ENCODE measurements at places on chromosomes 16 and 17.

DNA sequence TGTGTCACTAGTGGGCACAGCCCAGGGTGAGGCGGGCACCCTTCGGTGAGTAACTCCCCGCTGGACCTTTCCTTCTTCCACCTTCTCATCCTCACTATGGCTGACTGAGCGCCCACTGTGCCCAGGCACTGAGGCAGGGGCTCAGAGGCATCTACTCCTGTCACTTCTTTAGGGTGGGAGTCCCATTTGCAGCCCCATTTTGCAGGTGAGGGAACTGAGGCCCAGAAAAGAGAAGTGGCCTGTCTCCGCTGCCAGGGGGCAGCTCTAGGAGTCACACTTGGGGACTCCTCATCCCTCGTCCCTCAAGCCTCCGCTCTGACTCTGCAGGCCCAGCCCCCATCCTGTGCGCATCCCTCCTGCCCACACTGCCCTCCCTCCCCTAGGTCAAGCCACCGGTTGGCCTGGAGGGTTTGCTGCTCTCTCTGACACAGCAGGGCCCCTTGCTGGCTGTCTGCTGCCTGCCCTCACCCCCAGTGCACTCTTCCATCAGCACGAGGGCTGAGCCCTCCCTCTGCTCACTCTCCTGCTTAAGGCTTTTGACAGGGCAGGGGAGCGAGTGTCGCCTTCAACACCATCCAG, 62.4 kb downstream of the CNGB1 start:
- DNase-seq = no peak

DNA sequence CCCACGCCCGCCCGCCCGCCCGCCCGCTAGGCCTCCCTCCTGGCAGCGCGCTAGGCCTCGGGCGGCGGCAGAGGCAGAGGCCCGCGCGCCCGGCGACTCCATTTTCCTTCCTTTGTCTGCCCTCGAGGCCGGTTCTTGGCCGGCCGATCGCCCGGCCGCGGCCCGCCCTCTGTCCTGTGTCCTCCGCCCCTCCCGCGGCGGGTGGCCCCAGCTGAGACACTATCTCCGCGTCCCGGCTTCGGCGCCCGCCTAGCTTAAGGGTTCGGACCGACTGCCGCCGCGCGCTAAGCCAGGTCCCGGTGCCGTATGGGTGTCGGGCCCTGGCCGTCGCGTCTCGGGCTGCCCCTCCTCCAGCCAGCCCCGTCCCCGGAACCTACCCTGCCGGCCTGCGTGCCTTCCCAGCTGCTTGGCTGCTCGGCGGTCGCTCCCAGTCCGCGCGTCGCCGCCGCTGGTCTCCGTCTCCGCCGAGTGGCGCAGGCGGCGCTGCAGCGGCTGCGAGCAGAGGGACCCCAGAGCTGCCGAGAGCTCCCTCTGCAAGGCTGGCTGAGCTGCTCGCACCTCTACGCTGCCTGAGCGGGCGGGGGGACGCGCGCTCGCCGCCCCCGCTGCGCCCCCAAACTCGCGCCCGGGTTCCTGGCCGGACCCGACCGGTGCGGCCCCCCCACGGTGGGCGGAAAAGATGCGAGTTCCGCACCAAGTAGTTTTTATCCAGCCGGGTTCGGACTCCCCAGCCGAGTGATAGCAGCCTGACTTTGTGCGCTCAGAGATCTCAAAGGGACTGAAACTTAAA, 787 bp downstream of the CTCF start:
- peak; percentile 80 for DNase-seq

DNA sequence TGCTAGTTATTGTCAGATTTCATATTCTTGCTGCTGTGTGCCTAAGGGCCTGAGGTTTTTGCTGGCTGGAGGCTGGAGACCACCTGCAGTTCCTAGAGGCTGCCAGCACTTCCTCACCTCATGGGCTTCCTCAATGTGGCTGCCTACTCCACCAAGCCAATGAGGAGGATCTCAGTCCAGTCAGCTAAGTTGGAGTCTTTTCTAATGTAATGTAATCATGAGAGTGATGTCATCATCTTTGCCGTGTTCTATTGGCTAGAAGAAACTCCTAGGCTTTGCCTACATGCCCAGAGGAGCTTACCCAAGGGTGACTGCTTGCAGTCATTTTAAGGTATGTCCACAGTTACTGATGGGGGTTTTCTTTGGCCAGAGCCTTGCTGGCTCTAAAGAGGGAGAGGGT, 53.0 kb downstream of the SOCS3 start:
- DNase-seq = no peak

GRCh38 chr16:2157480-2158261, 2.1 kb downstream of the TRAF7 start:
- DNase-seq = no peak

DNA sequence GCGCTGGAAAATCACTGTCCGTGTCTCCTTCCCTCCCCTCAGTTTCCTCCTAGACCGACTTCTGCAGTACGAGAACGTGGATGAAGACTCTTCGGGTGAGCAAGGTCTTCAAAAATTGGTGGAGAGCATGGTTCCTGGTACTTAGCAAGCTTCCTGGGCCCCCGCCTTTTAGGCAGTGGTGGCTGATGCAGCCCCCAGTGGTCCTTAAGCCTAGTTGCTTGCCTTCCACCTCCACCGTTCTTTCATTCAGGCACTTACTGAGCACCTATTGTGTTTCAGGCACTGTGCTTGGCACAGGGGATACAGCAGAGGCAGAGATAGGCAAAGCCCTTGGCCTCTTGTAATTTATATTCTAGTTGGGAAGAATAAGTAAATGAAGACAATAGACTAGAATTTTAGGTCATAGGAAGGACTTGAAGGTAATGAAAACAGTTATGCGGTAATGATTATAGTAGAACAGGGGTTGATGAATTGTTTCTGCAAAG, 767 bp downstream of the INO80E start:
- no peak for DNase-seq

GRCh38 chr16:66370786-66371684, 4.5 kb downstream of the CDH5 start:
- no peak for DNase-seq

- DNase-seq = no peak
These were observed 7.0 kb downstream of the CRHR1 start for GRCh38 chr17:45791041-45791582.

DNA sequence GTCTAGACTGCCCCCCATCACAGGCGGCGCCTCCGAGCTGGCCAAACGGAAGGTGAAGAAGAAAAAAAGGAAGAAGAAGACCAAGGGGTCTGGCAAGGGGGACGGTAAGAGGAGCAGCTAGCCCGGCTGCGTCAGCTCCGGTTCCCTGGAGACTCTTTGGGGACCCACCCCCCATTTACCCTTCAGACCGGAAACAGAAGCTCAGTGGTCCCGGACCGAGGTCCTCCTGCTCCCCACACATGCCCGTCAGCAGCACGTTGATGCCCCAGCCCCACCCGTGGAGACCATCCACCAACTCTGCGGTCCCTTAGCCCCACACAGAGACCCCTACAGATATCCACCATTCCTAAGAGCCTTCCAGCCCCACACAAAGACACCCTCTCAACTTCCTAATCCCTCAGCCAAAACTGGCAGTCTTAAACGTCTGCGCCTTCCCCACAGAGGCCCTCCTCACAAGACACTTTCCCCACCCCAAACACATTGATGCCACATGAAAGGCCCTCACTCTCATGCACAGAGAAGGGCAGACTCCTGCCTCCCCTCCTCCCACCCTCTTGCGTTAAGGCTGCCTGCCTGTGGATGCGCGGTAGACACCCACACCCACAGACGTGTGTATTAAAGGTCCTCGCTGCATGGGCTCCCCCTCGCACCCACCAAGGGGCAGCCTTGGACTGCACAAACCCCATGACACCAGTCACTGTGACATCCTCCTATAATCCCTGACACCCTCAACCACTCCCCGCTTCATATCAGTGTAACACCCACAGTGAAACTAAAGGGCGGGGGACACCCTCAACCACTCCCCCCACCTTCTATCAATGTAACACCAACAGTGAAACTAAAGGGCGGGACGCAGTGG, 58.2 kb upstream of the RPH3AL start:
- peak; percentile 19 for DNase-seq

DNA sequence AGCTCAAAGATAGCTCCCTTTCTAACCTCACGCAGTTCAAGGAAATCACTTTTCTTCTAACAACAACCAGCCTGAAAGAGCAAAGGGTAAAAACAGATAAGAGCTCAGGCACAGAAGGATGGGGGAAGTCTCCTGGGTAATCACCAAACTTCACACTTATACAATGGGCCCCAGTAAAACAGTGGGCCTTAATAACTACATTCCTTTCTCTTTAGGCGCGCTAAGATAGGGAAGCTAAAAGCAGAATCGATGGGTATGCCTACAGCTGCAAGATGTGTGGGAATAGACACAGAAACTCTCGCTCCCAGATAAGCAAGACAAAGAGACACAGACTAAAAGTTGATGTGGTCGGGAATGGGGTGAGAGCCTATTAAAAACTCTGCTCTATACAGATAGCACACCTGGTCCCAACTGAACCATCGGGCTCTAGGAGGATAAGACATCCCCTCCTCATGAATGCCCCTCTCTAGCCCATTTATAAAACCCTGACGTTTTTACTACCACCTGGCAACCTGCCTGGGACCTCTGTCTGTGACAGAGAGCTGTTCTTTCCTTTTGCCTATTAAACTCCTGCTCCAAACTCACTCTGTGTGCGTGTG, 826 bp downstream of the LYZL6 start:
- no peak for DNase-seq

GRCh38 chr17:57838453-57838852, 11.4 kb downstream of the MRPS23 start:
- no peak for DNase-seq

DNA sequence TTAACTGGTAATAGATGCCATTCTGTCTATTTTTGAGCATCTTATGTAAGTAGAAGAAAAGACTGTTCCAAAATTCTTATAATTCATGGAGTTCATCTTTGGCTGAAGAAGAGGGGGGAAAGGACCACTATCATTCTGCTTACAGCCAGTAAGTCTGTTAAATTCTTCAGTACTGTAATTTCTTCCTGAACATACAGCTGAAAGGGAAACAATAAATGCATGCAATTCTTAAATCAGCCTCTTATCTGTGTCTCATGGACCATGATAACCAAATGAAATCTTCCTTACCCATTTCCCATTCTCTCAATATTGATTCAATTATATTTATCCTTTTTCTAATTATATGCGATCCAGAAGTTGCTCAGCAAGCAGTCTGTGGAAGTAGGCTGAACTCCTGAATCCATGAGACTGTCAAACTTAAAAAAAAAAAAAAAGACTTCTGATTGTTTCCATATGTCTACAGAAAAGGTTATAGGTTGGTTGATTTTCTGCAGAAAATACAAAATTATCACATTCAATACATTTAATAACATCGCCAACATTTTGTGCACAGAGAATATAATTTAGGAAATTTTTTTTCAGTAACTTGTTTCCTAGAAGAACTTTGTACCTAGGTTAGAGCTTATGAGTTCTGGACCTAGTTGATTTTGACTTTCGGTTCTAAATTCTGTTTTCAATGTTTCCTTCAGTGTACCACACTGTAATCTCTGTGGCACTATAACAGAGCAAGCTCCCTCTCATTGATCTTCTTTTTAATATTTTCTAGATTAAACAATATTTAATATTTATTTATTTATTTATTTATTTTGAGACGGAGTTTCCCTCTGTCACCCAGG, 1.2 kb upstream of the ABCA9 start:
- DNase-seq = no peak

Data from adipocyte (in vitro differentiated cells).